SK-N-MC (cell line): ENCODE measurements at places on chromosomes 3 and 15.

DNA sequence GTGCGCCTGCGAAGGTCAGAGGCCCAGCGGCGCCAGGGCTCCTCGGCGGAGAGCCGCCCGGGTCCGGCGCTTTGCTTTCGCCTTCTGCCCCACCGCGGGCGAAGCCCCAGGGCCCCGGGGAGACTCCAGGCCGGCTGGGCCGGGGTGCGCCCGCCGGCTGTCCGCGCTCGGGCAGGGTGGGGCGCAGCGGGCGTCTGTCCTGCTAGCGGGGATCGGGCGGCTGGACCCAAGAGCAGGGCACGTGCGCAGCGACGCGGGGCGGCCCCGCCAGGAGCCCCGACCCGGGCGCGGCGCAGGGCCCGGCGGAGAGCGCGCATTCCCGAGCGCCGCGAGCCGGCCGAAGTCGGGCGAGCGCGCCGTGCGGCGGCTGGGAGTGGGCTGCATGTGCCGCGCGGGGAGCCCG is 569 bp upstream of the ALDH1A3 start:
- DNase-seq: no peak

DNA sequence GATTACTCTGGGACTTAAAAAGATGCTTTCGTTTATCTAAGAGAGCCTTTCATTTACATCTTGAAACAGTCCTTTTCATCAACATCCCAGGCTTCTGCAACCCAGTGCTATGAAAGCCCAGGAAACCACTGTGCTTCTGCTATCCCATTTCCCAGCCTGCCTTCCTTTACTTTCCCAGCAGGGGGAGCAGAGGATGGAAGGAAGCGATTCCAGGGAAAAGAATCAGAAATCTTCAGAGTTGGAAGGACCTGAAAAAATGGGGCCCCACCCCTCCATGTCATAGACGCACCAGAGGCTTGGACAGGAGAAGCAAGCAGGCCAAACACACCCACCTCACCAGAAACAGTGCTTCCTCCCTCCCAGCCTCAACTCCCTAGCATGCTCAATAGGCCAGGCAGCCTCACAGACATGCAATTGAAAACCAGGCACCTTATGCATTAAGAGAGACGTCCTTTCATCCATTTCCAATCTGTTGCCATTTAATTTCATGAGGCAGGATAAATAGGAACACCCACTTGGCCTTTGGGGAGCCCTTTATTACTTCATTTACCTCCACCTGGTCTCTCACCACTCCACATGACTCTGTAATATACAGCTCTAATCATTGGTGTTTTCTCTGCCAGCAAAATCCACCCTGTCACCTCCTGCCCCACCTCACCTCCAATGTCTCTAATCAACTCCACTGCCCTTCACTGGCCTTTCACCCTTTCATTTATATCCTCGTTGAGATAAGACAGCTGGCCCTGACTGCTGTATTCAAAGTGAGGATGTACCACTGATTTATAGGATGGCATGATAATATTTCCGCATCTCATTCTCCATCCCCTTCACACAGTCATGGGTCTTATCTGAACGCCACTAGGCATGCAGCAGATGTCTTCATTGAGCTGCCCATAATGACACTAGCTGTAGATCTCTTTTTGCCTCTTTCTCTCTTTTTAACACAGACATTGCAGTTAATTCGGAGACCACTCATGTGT is 583.9 kb downstream of the NTRK3 start:
- no peak for DNase-seq

DNA sequence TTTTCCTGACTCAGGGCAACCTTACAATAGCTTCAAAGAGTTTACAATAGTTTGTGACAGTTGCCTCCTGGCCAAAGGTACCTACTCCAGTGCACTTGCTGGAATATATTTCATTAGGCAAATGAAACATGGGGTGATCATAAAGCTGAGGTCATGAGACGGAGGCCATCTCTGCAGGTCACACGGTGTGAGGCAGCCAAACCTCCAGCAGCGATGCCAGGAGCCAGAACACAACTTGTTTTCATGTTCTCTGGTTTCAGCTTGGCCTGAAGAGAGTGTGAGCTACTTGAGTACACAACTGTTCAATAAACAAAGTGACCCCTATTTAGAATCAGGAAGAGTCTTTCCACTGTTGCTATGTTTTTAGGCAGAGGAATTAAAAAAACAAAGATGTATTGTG is 42.7 kb upstream of the PYGO1 start:
- no peak for DNase-seq

GRCh38 chr3:194364652-194365434 is 4.7 kb downstream of the LRRC15 start:
- no peak for DNase-seq

- no peak for DNase-seq
These were observed 66.4 kb upstream of the TJP1 start for GRCh38 chr15:29888646-29889045.
